ENCODE measurements at places on chromosomes 3 and 15. TPM values are rescaled to one million over a fixed set of nuclear protein-coding genes. Genes with fewer than 3 reads are reported as not detected.

Gene CAMKV
- total RNA-seq: 0.58 TPM

DNA sequence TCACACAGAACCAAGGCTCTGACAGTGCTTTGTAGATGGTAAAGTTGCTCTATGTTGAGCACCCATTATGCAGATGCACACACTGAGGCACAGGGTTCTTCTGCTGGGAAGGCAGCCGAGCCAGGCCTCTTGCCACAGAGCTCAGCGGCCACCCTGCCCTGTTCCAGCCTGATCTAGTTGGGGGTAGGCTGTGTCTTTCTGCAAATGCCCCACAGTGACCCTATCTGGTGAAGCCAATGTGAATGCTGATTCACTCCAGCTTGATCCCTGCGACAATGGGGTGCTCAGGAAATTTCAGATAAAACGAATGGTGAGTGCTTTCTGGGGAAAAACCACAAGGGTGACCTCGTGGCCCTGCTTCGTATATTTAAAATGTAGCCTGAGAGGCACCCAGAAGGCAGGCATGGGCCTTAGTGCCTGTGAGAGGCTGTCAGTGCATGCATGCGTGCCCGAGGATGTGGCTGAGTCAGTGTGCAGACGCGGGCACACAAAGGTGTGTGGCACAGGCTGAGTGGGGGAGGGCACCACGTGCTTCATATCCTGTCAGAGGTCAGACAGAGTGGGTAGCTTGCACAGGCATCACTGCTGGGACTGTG, 85.7 kb downstream of the ATP2B2 start:
- H3K4me1 ChIP-seq: peaks cover 6% of the 10 kb centered on the region
- H3K4me3 ChIP-seq: no peak overlapping the region
- H3K27ac ChIP-seq: no peak overlapping the region

Gene LRRK1
- total RNA-seq: 7.0 TPM

GRCh38 chr3:16918683-16919025, 33.9 kb downstream of the PLCL2 start:
- no peak overlapping the region for H3K4me3 ChIP-seq
- no peak for DNase-seq
- H3K4me1 ChIP-seq: peaks cover 22% of the 10 kb centered on the region
- no peaks in the 10 kb centered on the region for H3K36me3 ChIP-seq
- H3K27ac ChIP-seq: no peak overlapping the region
- no peaks in the 10 kb centered on the region for H3K27me3 ChIP-seq
